ENCODE measurements at places on chromosomes 11 and 22.
A peak's percentile ranks its signal among the peaks of the same experiment; 100 is the strongest.

- no peak for DNase-seq
Observed at GRCh38 chr11:4074266-4074665, 20.3 kb upstream of the RRM1 start.

- DNase-seq = no peak
Observed at GRCh38 chr11:134541951-134542350, 129.9 kb upstream of the B3GAT1 start.

GRCh38 chr11:86068951-86069407, at the start of gene PICALM:
PICALM (minus strand) TSS chr11:86069084; CDS start chr11:86068780, 304 bp downstream.
- peak; percentile 96 for DNase-seq

GRCh38 chr11:7257724-7258123, 6.0 kb downstream of the SYT9 start:
- no peak for DNase-seq

DNA sequence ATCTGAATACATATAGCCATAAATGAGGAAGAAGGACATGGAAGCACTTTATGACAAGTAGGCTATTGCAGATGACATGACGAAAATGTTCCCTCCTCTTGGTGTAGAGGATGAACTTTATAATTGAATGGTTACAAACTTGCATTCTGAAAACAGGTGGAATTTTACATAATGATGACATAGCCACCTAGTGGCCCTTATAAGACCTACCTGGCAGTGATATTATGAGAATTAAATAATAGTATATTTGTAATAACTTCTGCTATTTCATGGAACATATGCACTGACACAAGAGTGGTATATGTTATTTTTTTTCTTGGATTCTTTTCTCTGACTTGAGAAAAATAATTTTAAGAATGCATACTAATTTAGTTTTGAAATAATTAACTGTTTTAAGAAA, 22.9 kb downstream of the TRIM22 start:
- DNase-seq = no peak

DNA sequence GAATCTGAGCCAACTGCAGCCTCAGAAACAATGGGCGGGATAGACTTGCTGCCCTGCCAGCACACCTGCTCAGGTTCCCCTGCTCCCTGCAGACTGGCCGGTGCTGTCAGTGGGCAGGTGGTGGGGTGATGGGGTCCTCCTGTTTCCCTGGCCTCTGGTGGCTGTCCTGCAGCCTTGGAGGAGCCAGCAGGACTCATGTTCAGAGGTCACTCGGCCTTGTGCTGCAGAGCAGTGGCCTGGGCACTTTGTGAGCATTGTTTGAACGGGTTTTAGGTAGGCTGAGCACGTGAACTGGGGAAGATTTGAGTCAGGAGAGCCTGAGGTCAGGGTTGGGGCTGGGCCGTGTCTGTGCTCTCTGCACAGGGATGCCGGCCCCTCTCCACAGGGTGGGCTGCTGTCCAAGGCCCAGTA, 17.6 kb downstream of the PPIL2 start:
- no peak for DNase-seq

GRCh38 chr11:8250434-8250833, 13.2 kb downstream of the LMO1 start:
- DNase-seq = no peak

GRCh38 chr11:90803366-90803765, 580.5 kb upstream of the CHORDC1 start:
- DNase-seq = no peak

Data from stimulated activated CD4-positive, alpha-beta T cell treated with anti-CD3 and anti-CD28 coated beads, Interleukin-1b, Interleukin-23, amount 100 ng/mL, for 4 hours (primary cell).